ENCODE measurements at places on chromosomes 4 and X.
A peak's percentile ranks its signal among the peaks of the same experiment; 100 is the strongest.

GRCh38 chr4:6250235-6250983 lies 19.2 kb upstream of the WFS1 start:
- peak; percentile 39 for DNase-seq

DNA sequence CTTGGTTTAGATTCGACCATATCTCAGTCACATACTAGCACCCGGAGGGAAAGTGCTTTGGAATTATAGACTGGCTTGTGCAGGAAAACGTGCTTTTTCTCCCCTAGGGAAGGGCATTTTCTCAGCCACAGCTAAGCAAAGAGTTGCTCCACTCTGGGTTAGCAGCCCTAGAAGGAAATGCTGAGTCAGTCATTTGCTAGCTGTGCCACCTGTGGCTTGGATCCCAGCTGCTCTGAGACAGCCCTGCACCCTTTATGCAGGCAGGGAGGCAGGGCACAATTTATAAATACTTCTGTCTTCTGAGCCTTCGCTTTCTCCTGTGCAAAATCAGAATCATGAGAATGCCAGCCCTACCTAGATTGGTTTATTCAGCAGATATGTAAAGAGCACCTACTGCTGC lies 1.3 kb upstream of the USP51 start:
- no peak for DNase-seq

- no peak for DNase-seq
Observed at GRCh38 chr4:38151873-38152272, 191.7 kb downstream of the PTTG2 start.

DNA sequence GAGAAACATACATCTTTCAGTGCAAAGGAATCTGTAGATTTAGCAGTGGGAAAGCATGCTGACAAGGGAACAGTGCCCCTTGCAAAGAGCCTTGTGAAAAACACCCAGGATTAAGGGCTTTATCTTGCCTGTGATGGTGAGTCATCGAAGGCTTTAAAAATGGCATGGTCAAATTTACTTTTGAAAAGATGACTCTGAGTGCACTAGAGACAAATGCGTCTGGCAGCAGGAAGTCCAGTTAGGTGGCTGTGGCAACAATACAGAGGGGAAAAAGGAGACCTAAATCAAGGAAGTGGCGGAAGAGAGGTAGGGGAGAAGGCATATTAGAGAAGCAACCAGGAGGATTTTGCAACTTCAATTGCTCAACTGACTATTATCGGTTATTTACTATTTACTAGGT lies 472.6 kb upstream of the CPEB2 start:
- DNase-seq: peak; percentile 9

- DNase-seq: peak; percentile 40
Observed at GRCh38 chr4:72701987-72702819, 133.2 kb upstream of the ADAMTS3 start.

DNA sequence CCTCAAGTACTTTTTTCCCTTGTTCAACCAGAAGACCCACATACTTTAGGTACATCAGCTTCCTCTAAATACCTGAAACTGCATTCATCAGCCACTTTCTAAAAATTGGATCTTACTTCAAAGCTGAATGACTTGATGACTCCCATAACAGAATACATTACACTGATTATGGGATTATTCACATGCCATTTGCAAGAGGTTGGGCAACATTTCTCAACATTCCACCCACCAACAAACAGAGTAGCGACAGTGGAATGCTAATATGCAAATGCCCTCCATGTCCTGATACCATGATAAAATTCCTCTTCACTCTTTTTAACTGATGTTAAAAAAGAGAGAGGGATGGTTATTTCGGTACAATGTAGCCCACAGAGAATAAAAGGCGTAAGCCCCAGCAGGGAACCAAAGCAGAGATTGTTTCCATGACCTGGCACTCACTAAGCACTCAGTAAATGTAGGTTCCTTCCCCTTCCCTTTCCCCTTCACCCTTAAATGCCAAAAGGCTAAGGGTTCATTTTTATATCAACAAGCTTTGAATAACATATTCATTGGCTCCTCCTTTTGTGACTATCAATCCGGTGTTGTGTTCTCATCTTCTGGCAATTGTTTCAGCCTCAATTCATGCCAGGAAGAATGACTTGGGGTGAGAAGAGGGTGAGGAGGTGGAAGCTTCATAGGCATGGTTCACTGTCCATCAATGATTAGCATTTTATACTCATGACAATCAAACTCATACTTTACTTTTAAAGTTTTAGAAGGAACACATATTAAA lies 317.2 kb downstream of the DHX15 start:
- DNase-seq: no peak

GRCh38 chrX:120361764-120362305 lies at the start of gene ATP1B4:
ATP1B4 (plus strand) TSS chrX:120362089; CDS start chrX:120362169, 80 bp downstream.
- DNase-seq: no peak

DNA sequence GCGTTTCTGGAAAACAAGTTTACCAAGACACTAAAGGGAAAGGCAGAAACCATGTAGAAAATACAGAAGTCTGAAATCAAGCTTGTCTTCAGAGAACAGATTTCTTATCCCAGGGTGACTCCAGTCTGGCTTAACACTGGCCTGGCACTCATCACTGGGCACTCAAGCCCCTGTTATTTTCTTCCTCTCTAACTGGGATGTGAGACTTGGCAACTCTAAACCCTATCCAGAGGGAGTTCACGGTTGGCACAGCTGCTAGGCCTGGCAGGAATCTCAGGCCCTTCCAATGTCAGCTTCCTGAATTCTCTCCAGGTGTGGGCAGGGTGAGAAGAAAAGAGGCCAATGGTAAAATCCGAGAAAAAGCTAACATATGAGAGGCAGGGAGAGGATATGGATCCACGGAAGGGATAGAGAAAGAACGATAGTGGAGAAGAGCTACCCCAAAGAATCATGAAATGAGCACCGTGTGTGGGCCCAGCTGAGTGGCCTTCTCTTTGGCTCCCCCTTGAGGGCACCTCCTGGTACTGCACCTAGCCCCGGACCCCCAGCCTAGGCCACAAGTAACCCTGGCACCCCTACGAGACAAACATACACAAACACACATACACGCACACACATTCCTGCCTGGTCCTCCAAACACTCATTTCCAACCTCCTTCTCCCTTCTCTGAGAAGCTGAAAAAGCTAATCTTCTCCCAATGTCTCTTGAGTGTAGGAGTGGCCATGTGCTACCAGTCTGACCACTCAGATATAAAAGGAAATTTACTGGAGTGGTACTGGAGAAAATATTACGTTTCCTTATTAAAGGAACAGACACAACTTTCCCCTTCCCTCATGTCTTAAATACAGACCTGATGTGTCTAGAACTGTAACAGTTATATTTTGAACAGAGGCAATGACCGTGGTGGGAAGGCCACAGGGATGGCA lies 16.6 kb upstream of the PTCHD1 start:
- DNase-seq: peak; percentile 41

DNA sequence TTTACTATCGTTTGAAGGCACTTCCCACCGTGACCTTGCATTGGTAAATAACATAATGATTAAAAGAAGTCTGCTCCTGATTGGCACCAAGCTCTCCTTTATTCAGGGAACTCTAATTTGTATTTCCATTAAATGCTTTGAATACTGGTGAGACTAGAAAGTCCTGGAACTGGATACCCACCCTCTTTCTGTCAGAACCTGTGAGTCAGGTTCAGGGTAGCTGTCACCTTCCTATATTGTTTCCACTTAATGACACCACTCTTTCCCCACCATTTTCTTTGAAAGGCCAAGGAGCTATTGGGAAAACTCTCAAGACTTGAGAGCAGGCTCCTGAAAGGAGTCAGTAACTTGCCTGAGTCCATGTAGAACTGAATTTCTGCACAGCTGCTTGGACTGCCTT lies 55.9 kb upstream of the RASSF6 start:
- no peak for DNase-seq

- DNase-seq: no peak
Observed at GRCh38 chr4:81756973-81757372, 285.3 kb upstream of the RASGEF1B start.

- no peak for DNase-seq
Observed at GRCh38 chr4:32340591-32340990, 1620.4 kb downstream of the PCDH7 start.

DNA sequence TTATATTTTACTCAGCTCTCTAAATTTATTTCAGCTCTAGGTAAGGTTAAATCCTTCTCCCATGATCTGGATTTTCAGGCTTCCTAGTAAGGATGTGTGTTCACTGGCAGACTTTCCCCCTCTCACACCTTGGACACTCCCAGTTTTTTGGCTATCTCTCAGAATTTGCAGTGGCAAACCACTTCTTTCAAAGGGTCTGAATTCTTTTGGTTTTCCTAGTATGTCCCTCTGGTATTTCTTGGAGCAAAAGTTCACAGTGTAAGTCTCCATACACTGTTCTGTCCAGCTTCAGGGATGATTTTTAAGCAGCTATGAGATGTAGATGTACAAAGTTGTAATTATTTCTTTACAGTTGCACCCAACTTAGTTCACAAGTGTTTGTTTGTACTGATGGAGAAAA lies 653.8 kb upstream of the GALNT7 start:
- no peak for DNase-seq

DNA sequence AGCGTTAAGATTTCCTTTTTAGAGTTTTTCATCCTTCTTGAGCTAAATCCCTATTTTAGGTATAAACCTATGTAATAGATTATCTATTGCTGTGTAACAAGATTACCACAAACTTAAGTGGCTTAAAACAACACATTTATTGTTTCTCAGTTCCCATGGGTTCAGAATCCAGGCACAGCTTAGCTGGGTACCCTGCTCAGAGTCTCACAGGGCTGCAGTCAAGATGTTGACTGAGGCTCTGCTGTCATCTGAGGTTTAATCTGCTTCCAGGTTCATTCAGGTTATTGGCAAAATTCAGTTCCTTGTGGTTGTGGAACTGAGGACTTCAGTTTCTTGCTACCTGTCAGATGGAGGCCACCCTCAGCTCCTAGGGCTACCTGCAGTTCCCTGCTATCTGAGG lies 60.9 kb downstream of the GK start:
- peak; percentile 12 for DNase-seq

DNA sequence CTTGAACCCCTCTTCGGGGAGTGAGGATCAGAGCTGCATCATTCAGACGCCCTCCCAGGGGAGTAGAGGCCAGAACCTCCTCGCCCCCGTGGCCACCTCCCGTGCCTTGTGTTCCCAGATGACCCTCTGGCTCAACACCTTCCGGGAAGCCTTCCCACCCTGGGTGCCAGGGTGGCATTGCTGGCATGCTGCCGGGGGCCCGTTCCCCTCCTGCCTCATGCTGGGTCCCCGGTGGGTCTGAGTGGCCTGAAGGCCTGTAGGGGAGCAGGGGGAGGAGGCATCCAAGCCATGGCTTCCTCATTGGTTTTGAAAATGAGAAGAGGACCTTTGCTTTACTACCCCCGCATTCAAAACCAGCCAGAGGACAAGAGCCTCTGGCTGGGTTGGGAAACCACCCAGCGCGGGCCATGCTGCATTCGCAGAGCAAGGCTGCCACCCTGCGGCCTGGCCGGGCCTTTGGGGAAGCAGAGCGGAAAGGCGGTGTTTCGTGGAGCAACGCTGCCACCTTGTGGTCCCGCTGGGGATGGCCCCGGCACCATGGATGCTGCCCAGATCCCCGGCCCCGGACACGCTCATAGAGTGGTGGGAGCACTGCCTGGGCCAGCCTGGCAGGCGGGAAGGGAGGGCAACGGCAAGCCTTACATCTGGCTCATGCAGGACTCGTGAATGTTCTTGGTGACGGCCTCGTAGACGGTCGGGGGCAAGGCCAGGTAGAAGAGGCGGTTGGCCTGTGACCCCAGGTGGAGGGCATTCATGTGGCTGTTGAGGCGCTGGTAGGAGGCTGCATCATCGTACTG lies 11.9 kb downstream of the G6PD start:
- peak; percentile 91 for DNase-seq

- DNase-seq: no peak
Observed at GRCh38 chrX:8861908-8862307, 60.7 kb upstream of the FAM9A start.

DNA sequence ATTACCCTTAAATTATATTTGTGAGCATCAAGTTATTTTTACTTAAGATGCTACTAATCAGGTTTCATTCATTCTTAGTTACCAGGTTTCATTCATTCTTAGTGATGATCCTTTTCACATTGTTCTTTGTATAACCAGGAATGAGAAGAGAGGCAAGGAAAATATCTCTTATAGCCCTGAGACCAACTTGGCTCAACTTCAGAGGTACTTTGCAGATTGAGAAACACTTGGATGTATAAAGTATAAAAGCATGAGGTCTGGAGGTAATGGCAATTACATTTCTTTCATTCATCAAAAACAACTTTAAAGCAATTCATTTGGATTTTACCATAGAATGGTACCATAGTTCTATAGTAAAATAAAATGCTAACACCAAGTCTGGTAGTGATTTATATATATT lies 231.0 kb downstream of the PRDM5 start:
- no peak for DNase-seq

- peak; percentile 90 for DNase-seq
Observed at GRCh38 chrX:46545111-46546005, at the start of gene ZNF674. ZNF674 (minus strand) TSS chrX:46545421; CDS start chrX:46542087, 3,334 bp downstream.

DNA sequence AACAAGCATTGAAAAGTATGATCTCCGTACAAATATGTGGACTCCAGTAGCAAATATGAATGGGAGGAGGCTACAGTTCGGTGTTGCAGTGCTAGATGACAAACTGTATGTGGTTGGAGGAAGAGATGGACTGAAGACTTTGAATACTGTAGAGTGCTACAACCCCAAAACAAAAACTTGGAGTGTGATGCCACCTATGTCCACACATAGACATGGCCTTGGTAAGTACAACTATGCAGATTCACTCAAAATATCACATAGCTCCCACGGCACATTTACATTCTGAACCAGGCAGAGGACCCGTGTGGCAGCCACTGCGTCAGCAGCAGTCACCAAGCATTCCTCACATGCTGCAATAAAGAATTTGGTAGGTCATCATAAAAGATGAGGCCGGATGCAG lies 41.3 kb downstream of the KLHL5 start:
- DNase-seq: no peak

GRCh38 chr4:76803522-76803921 lies 94.4 kb downstream of the SOWAHB start:
- DNase-seq: no peak

DNA sequence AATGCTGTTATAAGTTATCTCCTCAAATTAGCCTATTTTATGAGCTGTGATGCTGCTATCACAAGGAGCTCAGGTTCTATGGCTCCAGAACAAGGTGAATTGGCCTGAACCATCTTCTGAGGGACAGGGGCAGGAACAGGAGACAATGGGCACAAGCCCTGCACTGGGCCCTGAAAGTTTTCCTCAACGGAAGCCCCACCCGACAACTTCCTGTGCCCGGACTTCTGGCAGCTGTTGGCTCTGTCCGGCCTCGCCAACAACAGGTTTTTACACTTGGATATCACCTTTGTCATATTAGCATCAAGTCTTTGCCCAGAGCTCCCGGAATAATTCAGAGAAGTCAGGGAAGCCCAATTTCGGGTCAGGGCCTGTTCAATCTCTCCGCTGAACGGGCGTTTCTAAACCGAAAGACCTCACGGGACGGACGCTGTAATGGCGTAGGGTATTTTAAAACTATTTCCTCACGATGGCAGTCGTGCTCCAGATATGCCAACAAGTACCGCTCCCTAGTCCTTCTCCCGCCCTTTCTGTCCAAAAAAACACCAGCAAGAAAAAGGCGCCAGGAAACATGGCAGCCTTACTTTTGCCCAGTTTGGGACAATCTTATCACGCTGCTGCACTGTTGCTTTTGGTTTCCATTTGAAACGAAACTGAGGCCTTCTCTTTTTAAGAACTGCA lies 201.0 kb upstream of the STK26 start:
- DNase-seq: peak; percentile 72

All from WERI-Rb-1 (cell line).